ENCODE measurements at places on chromosomes 1 and 21.

DNA sequence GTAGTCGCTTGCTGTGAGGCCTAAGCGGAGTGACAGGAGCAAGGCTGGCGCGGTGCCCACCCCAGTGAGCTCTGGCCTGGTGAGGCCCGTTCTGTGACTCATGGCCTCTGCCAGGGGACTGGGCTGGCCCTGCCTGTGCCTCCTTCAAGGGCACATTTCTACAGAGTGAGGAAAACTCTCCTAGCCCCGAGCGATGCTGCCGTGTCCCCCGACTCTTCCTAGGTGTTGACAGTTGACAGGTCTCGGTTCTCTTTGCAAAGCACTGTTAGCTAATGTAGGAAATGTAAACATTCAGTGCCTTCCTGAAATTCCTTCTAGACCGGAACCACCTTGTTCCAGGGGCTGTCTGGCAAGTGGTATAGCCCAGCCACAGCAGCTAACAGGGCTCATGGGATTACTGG, 43.9 kb downstream of the ABCG1 start:
- no peak for DNase-seq

- DNase-seq = no peak
Measured at GRCh38 chr21:42384156-42384945, 11.5 kb downstream of the TMPRSS3 start.

GRCh38 chr1:221961532-221962292, 219.8 kb upstream of the DUSP10 start:
- no peak for DNase-seq

- no peak for DNase-seq
Measured at GRCh38 chr1:54663725-54664124, 22.1 kb downstream of the MROH7 start.

- DNase-seq = no peak
Measured at GRCh38 chr1:30524840-30525617, 198.4 kb downstream of the MATN1 start.

DNA sequence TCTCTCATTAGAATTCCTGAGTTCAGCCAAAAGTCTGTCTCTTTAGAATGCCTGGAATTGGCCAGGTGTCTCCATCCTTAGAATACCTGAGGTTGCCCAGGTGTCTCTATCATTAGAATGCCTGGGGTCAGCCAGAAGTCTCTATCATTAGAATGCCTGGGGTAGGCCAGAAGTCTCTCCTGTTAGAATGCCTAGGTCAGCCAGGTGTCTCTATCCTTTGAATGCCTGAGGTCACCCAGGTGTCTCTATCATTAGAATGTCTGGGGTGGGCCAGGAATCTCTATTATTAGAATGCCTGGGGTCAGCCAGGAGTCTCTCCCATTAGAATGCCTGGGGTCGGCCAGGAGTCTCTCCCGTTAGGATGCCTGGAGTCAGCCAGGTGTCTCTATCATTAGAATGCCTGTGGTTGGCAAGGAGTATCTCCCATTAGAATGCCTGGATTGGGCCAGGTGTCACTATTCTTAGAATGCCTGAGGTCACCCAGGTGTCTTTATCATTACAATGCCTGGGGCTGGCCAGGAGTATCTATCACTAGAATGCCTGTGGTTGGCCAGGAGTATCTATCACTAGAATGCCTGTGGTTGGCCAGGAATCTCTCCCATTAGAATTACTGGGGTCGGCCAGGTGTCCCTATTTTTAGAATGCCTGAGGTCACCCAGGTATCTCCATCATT, 43.0 kb downstream of the RNF187 start:
- no peak for DNase-seq

DNA sequence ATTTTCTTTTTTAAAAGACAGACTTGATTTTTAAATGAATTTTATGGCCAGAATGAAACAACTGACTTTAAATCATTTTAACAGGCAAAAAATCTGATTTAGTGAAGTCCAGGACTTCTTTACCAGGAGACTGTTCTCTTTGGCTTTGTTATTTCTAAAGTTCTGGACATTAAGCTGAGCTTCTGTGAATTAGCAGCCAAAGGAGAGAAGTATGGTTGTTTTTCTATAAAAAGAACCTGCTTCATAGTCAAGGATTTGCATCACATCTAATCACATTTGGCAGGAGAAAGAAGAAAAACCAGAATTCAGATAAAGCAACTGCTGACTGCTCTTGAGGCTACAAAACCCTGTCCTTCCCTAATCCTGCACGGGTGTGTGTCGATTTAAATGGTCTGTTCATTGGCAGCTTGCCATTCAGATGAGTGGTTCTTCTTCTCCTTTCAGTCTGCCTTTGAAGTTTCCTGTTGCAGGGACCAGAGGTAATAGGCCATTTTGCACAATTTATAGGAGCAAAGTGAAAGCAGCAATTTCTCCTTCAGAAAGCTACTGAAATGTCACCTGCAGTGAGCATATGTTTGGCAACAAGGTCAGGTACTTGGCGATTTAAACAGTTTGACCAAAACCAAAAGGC, 215.4 kb downstream of the OLFM3 start:
- DNase-seq = no peak

GRCh38 chr1:7341145-7341905, 429.8 kb upstream of the VAMP3 start:
- no peak for DNase-seq

DNA sequence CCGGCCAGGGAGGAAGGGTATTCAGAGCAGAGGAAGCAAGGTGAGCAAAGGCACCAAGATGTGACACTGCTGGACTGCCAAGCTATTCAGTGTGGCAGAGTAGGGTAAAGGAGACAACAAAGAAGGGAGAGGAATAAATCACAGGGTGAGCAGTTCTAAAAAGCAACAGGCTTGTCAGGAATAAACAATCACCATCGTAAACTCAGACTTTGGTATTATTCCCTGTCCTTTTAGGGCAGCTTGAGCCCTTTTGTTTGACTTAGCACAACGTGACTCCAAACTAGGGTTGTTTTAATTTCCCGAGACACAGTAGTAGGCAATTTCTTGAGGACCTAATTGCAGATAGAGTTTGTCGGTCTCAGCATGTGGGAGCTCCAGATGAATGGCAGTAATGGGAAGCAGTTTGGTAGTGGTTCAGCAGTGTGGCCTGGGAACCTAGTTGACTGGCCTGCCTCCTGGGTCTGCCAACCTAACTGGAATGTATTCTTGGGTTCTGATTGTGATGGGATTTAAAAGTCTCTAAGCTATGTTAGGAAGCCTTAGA, 4.3 kb downstream of the CR1L start:
- no peak for DNase-seq

DNA sequence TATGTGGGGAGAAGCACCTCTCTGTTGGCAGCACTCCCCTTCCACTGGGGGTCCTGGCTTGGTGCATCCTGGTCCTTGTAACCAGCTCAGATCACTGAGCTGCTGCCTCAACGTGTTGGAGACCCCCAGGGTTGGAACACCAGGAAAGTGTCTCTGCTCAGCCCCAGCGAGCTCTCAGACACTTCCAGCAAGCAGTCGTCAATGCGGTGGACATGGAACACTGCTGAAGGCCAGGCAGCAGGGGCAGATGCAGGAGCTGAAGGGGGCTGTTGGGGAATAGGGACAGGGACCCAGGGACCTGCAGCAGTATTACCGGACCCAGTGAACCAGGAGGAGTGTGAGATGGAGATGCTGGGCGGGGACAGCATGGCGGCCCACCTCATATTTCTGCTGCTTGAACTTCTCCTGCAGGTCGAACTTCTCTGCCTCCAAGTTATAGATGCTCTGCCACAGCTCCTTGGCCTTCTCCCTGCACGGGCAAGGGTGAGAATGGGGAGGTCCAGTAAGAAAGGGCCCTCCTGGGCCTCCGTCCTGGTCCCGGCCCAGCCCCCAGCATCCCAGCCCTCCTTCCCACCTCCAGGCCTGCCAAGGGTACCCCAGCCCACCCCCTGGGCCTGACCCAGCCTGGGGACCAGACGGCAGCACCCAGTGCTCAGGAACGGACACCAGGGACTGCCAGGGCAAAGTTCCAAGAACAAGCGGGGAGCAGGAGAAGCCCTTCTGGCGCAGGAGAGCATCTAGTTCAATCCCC, 16.4 kb downstream of the TNNT2 start:
- DNase-seq = no peak
